ENCODE measurements at places on chromosomes 7 and 10. TPM values are rescaled to one million over a fixed set of nuclear protein-coding genes. Genes with fewer than 3 reads are reported as not detected.
A peak's percentile ranks its signal among the peaks of the same experiment; 100 is the strongest.

DNA sequence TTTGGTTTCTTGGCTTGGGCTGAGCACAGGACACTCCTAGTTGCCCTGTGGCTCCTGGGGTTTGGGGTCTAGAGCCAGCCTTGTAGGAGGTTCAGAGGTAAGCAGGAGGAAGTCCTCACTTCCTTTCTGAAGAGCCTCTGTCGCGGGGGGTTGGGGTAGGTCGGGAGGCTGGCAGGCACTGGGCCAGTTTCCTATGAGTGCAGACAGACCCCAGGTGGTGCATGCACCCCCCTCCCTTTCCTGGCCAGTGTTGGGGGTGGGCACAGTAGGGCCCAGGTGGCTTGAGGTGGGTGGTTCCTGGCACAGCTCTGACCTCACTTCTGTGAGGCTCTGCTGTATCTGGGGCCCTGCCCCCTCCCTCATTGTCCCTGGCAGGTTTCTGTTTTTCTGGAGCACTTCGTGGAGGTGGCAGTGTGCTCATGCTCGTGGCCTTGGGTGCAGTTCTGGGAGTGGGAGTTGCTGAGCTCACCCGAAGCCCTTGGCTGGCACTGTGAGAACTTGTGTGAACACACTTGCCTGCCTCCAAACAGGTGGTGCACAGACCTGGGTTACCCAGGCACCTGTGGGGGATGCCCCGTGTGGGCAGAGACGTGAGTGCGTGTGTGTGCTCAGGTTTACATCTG lies 1.8 kb downstream of the PALD1 start:
- no peak for DNase-seq
- H3K36me3 ChIP-seq = no peaks in the 10 kb centered on the region
- peaks cover 5% of the 10 kb centered on the region for H3K4me1 ChIP-seq

GRCh38 chr7:75889223-75889825 lies 10.5 kb downstream of the RHBDD2 start:
- no peaks in the 10 kb centered on the region for H3K27me3 ChIP-seq
- no peak overlapping the region for H3K27ac ChIP-seq
- no peak for DNase-seq
- peaks cover 10% of the 10 kb centered on the region for H3K4me1 ChIP-seq
- peaks cover 24% of the 10 kb centered on the region for H3K36me3 ChIP-seq
- no peak overlapping the region for H3K4me3 ChIP-seq

DNA sequence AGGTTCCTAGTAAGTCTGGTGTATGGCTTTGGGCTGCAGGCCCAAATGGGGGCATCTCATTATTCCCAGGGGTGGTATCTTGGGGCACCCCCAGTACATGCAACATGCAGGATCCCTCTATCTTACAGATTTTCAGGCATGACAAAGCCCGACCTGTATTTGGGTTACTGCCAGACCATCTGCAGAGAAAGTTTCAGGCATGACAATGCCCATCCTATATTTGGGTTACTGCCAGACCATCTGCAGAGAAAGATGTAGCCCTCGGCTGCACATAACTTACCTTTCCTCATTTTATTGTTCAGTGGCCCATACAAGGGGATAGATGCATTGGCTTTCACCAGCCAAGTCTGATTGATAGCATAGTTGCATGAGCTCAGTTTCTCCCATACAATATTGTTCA lies 112.2 kb upstream of the RAB18 start:
- no peak overlapping the region for H3K27ac ChIP-seq
- no peak overlapping the region for H3K4me3 ChIP-seq
- no peaks in the 10 kb centered on the region for H3K36me3 ChIP-seq
- no peak for DNase-seq
- no peaks in the 10 kb centered on the region for H3K4me1 ChIP-seq

- no peaks in the 10 kb centered on the region for H3K36me3 ChIP-seq
- H3K4me3 ChIP-seq = no peak overlapping the region
- H3K27me3 ChIP-seq = no peaks in the 10 kb centered on the region
- no peak overlapping the region for H3K27ac ChIP-seq
- no peak for DNase-seq
- peaks cover 4% of the 10 kb centered on the region for H3K4me1 ChIP-seq
These were observed 38.2 kb upstream of the SLC26A4 start for GRCh38 chr7:107622429-107622828.

- H3K36me3 ChIP-seq = no peaks in the 10 kb centered on the region
- H3K27ac ChIP-seq = peak overlapping the region; percentile 10
- DNase-seq = no peak
These were observed 37.8 kb downstream of the RNLS start for GRCh38 chr10:88545359-88545758.

DNA sequence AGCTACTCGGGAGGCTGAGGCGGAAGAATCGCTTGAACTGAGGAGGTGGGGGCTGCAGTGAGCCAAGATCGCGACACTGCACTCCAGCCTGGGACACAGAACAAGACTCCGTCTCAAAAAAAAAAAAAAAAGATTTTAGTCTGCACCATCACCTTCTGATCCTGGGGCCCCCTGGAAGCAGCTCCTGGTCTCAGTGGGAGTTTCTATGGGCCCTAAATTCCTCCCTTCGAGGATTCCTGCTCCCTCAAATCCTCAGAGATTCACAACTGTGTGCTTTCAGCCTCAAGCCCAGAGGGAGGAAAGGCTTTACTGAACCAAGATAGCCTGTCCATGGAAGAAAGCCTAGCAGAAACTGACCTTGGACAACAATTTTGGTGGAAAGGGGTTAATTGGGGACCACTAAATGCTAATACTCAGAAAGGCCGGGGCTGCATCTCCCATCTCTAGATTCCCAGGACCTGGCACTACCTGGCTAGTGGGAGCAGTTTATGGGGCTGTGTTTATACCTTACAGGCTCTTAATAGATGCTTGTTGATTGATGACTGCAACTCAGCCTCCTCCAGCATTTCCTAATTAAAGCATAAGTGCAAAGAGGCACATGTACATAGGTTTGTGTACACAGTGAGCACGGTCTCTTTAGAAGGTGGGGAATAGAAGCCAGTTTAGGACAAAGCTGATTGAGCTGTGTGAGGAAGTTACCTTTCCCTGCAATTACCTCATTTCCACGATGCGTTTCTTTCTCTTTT lies 9.2 kb upstream of the FGFR2 start:
- H3K4me1 ChIP-seq = peaks cover 36% of the 10 kb centered on the region
- peak overlapping the region; percentile 64 for H3K4me3 ChIP-seq
- no peak overlapping the region for H3K27ac ChIP-seq
- no peaks in the 10 kb centered on the region for H3K27me3 ChIP-seq
- no peaks in the 10 kb centered on the region for H3K36me3 ChIP-seq

- H3K4me1 ChIP-seq = peaks cover 5% of the 10 kb centered on the region
- peaks cover 6% of the 10 kb centered on the region for H3K27me3 ChIP-seq
- H3K27ac ChIP-seq = no peak overlapping the region
- no peak overlapping the region for H3K4me3 ChIP-seq
- peaks cover 20% of the 10 kb centered on the region for H3K36me3 ChIP-seq
These were observed 57.0 kb downstream of the CDC123 start for GRCh38 chr10:12252882-12253546.

GRCh38 chr7:70340236-70340635 lies 742.0 kb downstream of the AUTS2 start:
- no peaks in the 10 kb centered on the region for H3K36me3 ChIP-seq
- H3K4me1 ChIP-seq = peaks cover 8% of the 10 kb centered on the region
- no peak for DNase-seq
- H3K4me3 ChIP-seq = no peak overlapping the region
- no peaks in the 10 kb centered on the region for H3K27me3 ChIP-seq
- H3K27ac ChIP-seq = no peak overlapping the region

- H3K27me3 ChIP-seq = no peaks in the 10 kb centered on the region
- peaks cover 9% of the 10 kb centered on the region for H3K36me3 ChIP-seq
- DNase-seq = no peak
These were observed 1.3 kb downstream of the LSMEM1 start for GRCh38 chr7:112481833-112482670.

DNA sequence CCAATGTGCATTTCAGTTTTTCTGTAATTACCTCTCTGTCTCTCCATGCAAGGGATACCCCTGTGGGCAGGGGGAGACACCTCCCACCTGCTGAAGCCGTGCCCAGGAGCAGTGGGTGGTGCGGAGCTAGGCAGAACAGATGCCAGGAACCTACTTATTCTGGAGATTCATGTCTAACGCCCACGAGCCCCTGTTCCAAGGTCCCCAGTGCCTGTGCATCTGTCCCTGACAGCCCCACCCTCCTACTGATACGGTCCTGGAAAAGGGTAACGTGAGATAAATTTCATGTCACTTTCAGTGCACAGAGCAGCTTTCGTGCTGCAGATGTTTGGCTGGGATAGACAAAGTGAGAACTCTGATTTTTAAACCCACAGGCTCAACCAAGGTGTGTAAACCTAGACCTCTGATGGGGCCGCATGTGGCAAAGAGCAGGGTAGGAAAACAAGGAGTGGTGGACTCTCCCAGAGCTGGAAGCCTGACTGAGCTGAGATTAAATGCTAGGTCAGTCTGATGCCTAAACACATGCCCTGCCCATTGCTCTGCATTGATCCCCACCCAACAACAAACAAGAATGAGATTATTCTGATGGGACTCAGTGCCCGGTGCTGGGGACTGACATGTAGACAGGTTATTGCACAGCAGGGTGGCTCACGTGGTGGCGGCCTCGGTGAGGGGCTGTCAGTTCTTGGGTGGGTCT lies 123.6 kb upstream of the GDF10 start:
- no peaks in the 10 kb centered on the region for H3K36me3 ChIP-seq
- no peaks in the 10 kb centered on the region for H3K27me3 ChIP-seq
- no peak for DNase-seq
- no peak overlapping the region for H3K4me3 ChIP-seq

DNA sequence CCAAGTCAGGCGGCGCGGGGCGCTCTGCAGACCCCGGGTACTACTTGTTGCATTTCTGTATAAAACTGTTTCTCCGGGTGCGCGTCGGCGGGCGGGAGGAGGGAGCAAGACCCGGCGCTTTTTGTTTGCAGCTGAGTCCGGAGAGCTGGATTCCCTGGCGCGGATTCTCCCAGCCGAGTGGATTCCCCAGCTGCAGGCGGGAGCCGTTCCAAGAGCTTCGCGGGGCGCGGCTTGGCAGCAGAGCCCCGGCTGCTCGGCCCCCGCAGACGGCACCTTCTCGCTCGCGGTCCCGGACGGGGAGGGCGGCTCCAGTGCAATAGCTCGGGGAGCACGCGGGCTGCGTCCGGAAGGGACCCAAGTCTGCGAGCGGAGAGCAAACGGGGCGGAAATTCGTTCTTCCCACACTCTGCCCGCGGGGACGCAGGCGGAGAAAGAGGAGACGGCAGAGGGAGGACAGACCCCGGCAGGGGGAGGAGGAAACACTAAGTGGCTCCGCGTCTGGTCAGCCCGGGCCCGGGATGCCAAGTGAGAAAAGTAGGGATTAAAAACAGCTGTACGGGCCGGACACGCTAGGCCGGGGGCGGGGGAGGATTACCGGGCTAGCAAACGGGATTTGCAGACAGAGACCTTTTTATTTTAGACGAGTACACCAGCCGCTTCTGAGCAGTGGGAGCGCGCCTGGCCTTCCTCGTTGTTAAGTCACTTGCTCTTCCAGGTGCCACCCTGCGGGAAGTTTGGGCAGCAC lies at the start of gene TRIL:
TSS of gene TRIL (minus strand) at position 96 of the 745 bp plus-strand sequence. CDS start 284 bp downstream, outside the sequence.
- peaks cover 23% of the 10 kb centered on the region for H3K27me3 ChIP-seq
- H3K4me3 ChIP-seq = peak within 1 kb of the TSS; percentile 81
- H3K36me3 ChIP-seq = no peaks in the 10 kb centered on the region
- DNase-seq = peak; percentile 81
- H3K4me1 ChIP-seq = peaks cover 22% of the 10 kb centered on the region

- no peak overlapping the region for H3K4me3 ChIP-seq
- DNase-seq = no peak
- H3K4me1 ChIP-seq = peaks cover 24% of the 10 kb centered on the region
- H3K36me3 ChIP-seq = no peaks in the 10 kb centered on the region
- H3K27ac ChIP-seq = peak overlapping the region; percentile 25
These were observed 24.6 kb upstream of the MPP7 start for GRCh38 chr10:28327491-28327880.

DNA sequence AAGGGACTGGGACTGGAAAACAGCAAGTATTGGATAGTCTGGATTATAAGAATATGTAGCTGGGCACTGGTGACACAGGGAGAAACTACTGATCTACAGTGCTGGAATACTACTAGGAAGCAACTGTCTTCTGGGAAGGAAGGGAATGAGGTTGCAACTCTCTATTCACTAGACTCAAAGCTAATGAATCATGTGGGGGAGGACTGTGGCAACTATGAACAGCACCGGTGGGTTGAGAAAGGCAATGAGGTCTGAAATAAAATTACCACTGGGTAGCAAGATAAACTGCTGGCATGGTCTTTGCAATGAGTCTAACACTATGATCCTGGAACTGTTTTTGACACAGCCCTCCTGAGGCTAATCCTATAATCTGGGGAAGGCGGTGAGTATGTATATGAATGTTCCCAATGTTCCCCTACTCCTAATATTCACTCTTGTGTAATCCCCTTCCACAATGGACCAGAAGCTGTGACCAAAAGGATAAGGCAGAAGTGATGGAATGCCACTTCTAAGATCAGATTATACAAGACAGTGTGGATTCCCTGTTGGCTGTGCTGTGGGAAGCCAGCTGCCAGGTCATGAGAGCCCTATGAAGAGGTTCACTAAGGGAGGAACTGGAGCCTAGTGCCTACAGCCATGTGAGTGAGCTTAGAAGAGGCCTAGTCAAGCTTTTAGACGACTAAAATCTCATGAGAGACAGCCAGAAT lies 101.3 kb upstream of the DNAJB12 start:
- DNase-seq = no peak
- peaks cover 4% of the 10 kb centered on the region for H3K36me3 ChIP-seq
- peak overlapping the region; percentile 51 for H3K27ac ChIP-seq
- H3K27me3 ChIP-seq = no peaks in the 10 kb centered on the region
- no peak overlapping the region for H3K4me3 ChIP-seq
- H3K4me1 ChIP-seq = peaks cover 46% of the 10 kb centered on the region

GRCh38 chr10:72031706-72032105 lies 56.6 kb downstream of the SPOCK2 start:
- H3K36me3 ChIP-seq = no peaks in the 10 kb centered on the region
- H3K4me3 ChIP-seq = no peak overlapping the region
- H3K4me1 ChIP-seq = peaks cover 16% of the 10 kb centered on the region
- no peak overlapping the region for H3K27ac ChIP-seq

GRCh38 chr7:47329320-47329926 lies 252.5 kb downstream of the TNS3 start:
- no peak for DNase-seq
- no peaks in the 10 kb centered on the region for H3K27me3 ChIP-seq
- peak overlapping the region; percentile 98 for H3K27ac ChIP-seq
- peaks cover 7% of the 10 kb centered on the region for H3K36me3 ChIP-seq
- H3K4me3 ChIP-seq = no peak overlapping the region
- peaks cover 56% of the 10 kb centered on the region for H3K4me1 ChIP-seq

DNA sequence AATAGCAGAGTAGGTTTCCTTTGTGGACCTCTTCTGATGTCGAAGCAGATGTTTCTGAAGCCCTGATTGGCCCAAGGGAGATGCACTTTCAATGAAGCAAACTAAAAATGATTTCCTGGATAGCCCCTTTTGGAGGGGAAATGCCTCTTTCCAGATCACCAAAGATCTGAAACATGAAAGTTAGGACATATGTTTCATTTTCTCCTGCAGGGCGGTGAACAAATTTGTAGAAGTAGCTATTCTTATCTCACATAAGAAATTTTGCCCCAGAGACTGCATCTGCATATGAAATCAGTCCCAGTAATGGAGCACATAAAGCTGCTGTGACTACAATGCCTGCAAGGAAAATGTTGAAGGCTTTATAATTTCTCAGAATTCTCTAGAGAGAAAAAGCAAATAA lies 56.0 kb downstream of the THSD7A start:
- H3K36me3 ChIP-seq = peaks cover 8% of the 10 kb centered on the region
- DNase-seq = no peak
- H3K4me1 ChIP-seq = no peaks in the 10 kb centered on the region
- H3K4me3 ChIP-seq = no peak overlapping the region
- no peak overlapping the region for H3K27ac ChIP-seq

FUOM gene
- 38.0 TPM for total RNA-seq

RPS24 gene
- 1,482 TPM for total RNA-seq

C10orf105 gene
- total RNA-seq = 0.11 TPM

OPTN gene
- 33.7 TPM for total RNA-seq

SLIT1 gene
- 0.40 TPM for total RNA-seq

COL26A1 gene
- 109 TPM for total RNA-seq

RBM28 gene
- total RNA-seq = 76.8 TPM

ECHDC3 gene
- 5.7 TPM for total RNA-seq
